NCI-H524 treated with DMSO at 0.1 percent for 48 hours (cell line): ENCODE measurements at places on chromosomes 13 and 19.
A peak's percentile ranks its signal among the peaks of the same experiment; 100 is the strongest.

DNA sequence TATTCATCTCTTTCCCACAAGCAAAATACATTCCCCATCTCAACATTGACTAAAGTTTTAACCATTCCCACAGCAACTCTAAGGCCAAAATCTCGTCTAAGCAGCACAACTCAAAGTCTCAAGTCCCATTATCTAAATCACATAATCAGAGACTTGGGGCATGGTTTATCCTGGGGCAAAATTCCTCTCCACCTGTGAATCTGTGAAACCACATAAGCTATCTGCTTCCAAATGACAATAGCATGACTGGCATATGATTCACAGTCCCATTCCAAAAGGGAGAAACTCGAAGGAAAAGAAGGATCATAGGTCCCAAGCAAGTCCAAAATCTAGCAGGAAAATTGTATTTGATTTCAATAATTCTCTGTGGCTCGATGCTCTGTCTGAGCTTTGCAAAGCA, 73.0 kb downstream of the ANKRD10 start:
- no peak for DNase-seq

DNA sequence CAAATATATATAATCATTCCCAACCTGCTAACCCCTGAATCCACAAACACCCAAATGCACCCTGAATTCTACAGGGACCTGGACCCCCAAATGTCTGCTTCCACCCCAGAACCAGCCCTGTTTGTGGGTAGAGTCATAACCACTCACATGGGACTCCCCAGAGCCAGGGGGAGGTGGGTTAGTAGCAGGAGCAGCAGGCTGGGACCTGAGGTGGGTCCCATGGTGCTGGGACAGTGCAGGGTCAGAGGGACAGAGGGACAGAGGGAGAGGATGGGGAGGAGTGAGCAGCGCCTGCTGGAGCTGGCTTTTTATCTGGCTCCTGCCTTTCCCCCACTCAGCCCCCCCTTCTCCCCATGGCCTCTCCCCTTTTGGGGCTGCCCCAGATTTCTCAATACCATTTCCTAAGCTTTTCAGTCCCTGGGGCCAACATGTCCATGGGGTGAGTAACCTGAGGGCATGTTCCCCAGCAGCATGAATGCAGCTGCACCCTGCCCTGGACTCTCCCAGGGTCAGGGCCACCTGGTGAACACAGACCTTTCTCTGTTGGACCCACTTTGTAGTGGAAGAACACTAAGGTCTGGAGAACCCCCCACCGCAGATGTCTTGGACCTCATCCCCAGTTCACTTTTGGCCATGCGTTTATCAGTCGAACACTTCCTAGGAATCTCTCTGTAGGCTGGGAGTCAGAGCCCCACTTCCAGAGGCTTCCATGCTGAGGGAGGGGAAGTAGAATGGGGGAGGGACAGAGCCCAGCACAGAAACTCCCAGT, at the start of gene C3:
Gene C3, minus strand, starts transcription at position 282 of the 769 bp plus-strand sequence. Its CDS starts 61 bp downstream, at position 221.
- no peak for DNase-seq

DNA sequence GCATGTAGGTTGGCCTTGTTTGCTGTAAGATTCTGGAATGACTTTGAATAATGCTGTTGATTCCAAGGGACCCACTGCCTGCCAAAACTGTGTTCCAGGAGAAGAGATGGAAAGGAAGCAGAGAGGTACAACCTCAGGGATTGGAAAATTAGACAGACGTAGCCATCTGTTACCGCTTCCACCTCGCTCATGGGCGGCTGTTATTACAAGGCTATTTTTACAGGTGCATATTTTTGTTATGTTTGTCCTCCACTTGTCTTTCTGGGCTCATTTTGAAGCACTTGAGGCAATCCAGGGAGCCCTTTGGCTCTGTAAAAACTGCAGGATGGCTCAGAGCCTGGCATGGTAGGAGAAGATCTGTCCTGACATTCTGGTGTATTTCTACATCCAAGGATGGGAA, 276.4 kb upstream of the TMTC4 start:
- no peak for DNase-seq

DNA sequence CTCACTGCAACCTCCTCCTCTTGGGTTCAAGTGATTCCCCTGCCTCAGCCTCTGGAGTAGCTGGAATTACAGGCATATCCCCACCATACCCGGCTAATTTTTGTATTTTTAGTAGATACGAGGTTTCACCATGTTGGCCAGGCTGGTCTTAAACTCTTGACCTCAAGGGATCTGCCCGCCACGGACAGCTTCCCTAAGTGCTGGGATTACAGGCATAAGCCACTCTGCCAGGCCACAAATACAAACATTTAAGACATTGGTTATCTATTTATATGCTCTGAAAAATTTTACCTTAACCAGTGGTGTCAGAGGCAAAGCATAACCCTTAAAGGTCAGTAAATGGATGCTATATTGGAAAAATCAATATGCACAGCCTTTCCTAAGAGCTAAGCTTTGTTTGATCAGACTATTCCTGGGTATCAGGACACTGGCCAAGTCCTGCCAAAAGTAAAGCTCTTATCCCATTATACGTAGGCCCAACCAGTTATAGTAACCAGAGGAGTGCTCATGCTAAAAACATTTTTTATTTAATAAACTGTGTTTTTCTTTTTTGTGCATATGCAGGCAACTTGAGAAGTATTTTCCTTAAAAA, 56.4 kb upstream of the STARD13 start:
- no peak for DNase-seq

DNA sequence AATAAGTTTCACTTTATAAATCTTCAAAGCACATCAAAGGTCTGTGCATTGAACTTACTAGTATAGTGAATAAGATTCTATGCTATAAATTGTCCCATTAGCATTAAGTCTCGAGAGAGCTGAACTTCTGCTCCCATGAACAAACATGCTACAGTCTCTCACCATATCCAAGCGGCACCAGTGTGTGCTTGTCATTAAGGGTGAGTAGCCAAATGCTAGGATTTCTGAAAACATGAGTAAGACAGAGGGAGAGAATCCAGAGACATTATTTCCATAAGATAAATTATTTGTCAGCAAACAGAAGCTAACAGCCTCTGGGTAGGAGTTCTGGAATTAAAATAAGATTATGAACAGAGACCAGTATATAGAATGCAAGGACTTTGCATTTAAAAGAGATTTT, 2882.5 kb downstream of the PCDH9 start:
- no peak for DNase-seq

- DNase-seq = no peak
Measured at GRCh38 chr19:42229855-42230351, 9.8 kb downstream of the ZNF526 start.

GRCh38 chr19:10124429-10124828, 4.7 kb upstream of the EIF3G start:
- no peak for DNase-seq

DNA sequence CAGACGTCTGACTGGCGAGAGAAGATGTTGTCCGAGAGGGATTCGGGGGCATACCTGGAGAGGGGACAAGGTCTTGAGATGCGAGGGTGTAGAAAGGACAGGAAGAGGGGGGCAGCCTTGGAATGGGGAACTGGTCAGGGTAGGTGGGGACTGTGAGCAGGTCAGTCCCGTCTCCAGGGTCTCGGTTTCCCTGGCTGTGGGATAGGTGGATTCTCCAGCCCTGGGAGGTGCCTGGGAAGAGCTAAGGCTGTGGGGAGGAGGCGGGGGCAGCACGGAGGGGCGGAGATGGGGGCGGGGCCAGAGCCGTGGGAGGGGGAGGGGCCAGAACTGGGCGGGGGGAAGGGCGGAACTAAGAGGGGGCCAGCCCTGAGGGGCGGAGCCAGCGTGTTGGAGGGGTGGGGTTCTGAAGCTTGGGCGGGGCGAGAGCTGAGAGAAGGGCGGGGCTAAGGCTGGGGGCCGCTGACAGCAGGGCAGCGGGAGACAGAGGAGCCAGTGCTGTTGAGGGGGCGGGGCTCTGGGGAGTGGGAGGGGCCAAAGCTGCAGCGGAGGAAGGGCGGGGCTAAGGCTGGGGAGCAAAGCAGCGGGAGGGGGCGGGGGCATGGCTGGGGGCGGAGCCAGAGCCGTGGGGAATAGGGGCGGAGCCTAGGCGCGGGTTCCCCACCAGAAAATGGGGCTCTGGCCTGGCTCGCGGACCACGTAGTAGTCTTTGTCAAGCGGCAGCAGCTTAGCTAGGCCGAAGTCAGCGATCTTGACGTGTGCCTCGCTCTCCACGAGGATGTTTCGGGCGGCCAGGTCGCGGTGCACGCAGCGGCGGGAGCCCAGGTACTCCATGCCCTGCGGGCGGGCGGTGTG, 9.5 kb upstream of the INSL3 start:
- no peak for DNase-seq

DNA sequence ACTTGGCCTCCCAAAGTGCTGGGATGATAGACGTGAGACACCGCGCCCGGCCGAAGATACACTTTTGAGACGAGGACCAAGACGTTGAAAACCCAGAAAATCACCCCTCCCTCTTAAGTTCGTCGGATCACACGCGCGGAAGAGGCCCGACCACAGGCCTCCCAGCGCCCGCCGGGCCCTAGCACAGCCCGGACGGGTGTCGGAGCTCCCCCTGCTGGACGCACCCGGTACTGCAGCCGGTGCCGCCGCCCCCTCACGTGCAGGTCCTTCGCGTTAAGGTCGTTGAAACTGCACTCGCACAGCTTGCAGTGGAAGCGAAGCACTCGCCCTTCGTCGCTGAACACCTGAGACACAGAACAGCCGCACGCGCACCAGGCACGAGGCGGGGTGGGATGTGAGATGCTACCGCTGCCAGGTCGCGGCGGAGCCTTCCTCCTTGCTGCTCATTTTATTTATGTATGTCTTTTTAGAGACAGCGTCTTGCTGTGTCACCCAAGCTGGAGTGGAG, 35.7 kb upstream of the MATK start:
- no peak for DNase-seq

DNA sequence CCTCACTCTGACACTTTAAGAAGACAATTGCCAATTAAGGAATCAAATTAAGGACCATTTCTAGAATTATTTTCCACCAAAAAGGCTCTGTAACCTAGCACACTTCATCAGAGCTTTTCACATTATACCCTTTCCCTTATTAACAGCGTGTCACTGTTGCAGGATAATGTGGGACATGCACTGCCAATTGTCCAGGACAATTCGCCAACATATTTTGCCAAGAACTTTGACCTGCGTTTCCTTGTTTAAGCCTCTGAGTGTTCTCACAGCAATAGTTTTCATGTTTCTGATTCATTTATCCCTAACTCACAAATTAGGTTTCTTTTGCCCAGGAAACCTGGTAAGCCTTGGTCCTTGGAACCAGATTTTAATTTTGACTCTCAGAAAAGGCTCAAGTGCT, 13.3 kb downstream of the COL4A1 start:
- no peak for DNase-seq

DNA sequence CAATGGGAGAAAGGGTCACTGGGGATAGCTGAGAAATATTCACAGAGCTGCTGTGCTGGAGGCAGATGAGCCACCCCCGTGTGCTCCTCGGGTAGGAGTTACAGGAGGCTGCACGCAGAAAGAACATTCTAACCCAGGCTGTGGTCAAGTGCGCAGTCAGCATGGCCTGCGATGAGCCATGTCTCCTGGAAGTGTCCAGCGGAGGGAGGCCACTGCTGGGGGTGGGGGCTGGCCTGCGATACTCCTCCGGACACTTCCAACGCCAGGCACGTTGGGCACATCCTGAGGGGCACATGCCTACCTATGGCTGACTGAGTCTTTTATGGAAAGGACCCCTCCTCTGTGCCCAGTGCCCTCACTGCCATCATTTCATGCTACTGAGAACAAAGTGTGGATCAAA, 55.9 kb downstream of the RAB20 start:
- no peak for DNase-seq

DNA sequence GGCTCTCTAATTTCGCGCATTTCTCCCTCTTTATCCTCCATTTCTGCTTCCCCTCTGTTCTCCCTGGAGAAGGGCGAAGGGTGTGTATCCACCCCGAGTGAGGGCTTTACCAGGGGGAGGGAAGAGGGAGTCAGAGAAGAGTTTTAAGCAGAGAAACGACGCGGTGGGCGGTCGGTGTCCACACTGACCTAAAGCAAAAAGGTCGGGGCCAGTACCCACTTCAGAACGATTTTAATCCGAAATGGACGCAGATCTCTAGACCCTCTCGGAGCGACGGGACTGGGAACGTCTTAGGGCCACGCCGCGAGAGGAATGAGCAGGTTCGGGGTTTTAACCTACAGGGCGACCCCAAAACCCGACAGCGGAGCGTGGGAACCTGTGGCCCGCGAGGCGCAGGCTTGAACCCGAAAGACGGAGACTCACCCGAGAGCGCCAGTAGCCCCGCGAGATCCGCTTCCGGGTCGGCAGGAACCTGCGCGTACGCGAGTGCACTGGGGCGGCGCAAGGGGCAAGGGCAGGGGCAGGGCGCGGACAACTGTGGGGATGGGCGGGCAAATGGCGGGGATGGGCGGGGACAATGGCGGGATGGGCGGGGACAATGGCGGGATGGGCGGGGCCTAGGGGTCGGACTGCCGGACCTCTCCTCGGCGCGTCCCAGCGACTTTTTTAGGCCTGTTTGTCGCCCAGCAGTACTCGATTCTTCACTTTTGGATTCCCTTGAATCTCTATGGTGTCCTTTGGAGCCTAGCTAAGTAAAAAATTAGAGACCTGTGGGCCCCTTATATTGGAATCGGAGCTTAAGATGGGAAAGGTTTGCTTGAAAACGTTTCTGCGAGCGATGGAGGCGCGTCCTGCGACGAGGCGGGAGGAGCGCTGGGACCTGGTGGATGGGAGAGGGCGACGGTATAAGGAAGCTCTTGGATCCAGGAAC, at the start of gene ZNF677:
Gene ZNF677, minus strand, starts transcription at position 463 of the 931 bp plus-strand sequence. CDS start 3,323 bp downstream, outside the sequence.
- DNase-seq = no peak

GRCh38 chr13:32426191-32426989, 1.5 kb downstream of the N4BP2L1 start:
- no peak for DNase-seq

DNA sequence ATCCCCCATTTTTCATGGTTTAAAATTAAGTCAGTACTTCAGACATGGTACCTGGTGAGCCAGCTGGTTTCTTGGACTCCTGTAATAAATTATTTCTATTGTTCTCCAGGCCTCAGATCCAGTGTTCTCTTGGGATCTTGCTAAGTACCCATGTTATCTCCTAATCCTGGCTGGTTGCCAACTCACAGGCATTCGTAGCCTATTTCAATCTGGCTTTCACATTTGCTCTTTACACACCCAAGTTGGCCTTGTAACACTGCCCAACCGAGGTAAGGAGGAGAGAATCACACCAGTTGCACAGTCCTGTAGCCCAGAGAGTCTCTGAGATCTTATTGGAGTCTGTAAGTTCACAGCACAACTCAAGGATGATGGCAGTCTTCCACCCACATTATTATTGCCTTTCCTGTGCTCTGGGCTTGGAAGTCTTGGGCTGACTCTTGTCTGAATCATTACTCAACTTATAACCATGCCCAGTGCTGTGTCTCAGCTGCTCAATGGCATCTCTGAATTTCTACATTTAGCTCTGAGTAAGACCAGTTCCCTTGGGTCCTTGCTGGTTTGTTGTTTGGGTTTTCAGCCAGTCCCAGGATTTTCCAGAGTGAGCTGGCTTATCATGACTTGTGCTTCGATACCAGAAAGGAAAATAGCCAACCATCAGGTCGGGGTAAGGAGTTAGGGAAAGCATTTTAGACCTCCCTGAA, 76.6 kb upstream of the KLF12 start:
- peak; percentile 32 for DNase-seq

- no peak for DNase-seq
Measured at GRCh38 chr13:99206873-99207272, 6.2 kb downstream of the UBAC2 start.

- DNase-seq = no peak
Measured at GRCh38 chr13:96034662-96035061, 18.5 kb downstream of the UGGT2 start.
